ENCODE measurements at places on chromosomes 3 and 15.

GRCh38 chr3:191329654-191330529 lies at the start of gene UTS2B:
TSS of gene UTS2B (minus strand) at chr3:191330526. CDS start at chr3:191282189, 48,337 bp downstream.
- DNase-seq, result peak; percentile 84

DNA sequence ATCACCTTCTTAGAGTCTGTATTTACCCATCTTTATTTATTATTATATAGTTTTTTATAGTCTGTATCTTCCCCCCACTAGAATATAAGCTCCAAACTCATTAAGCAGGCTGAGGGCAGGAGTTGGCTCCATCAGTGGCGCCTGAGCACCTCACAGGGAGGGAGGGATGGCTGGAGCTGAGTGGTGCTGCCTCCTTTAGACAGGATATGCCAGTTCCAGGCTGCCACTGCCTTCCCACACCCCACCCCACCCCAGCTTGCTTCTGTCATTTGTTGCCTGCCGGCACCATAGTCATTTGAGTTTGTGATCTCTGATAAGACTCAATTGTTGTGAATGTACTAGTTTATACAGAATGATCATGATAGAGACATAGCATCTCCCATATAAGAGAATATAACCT lies 85.5 kb downstream of the KLHL25 start:
- no peak for DNase-seq

- DNase-seq, result no peak
These were observed 16.6 kb downstream of the ANKRD28 start for GRCh38 chr3:15781131-15781530.

DNA sequence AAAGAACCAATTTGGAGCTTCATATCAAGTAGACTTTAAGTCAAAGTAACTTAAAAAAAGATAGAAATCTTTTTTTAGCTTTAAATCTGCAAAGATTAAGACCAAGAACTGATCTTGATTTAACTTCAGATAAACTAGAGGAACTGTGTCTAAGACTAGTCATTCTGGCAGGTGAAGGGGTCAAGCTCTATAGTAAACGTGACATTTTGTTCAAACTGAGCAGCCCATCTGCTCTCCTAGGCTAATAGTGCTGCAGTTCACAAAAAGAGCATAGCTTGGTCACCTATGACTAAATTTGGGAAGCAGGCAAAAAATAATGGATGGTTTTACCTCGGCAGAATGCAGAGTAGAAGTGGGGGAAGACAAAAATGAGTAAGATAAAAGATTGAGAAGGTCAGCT lies 168.8 kb upstream of the ALCAM start:
- DNase-seq, result peak; percentile 34

DNA sequence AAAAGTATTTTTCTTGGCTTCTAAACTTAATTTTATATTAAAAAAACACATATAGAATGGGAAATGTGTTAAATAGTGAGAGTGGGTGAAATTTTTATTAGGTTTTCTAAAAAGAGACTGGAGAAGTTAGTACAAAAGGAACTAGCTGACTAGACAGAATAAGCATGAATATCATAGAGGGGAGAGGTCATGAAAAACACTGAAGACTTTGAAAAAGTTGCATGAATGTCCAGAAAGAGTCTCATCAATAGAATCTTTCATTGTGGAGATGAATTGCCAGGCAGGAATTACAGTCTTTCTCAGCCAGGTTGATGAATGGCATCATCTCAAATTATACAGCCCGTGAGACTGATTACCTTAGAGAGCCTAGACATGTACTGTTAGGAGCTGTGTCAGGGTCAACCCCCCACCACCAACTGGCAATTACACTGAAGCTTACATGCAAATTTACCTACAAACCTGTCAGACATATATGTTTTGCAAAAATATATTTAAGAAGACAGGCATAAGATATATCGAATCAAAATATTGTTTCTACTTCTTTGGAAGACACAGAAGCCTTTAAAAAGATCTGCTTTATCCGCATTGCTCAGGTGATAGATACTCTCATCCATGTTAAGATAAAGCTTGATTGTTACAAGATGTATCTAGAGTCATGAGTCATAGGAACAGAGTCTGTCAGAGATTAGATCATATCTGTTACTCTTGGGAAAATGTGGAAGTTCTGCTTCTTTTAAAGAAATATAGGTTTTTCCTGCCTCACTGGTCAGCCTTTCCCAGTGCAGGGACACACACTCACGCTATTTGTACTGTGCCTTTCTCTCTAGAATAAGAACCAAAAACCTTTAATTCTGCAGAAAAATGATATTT lies 34.8 kb upstream of the PFN2 start:
- DNase-seq, result peak; percentile 60

DNA sequence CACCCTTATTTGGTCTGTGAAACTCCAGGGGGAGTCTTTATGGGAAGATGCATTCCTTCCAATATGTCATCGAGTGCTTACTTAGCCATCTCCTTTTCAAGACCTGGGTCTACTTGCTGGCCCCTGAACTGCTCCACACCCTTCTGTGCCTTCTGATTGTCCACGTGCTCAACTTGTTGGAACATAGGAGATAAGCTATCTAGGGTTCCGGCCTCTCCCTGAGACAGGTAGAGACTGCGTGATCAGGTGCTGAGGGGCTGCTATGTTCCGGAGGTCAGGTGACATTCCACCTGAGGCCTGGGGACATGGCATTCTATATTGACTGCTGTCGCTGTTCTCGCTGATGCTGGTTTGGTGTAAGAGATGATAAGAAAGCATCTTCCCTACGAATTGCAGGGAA lies 65.6 kb downstream of the ATP1B3 start:
- DNase-seq, result no peak

- DNase-seq, result no peak
These were observed 706.3 kb downstream of the PDCD6IP start for GRCh38 chr3:34504775-34505174.

DNA sequence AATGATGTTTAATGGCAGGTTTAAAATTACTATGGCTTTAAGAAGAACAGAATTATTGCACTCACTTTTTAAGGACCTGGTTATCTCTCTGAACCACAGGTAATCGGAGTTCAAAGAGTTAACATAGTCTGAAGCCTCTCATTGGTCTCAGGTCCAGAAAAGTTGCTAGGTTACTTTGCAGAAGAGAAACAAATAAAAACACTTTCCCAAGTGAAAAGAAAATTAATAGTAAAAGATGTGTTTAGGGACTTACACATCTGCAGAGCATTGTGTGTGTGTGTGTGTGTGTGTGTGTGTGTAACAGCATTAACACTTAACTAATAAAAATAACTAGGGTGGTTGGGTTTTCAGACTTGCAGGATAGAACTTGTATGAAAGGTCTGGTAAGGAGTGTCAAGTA lies 1.0 kb downstream of the MASP1 start:
- DNase-seq, result peak; percentile 40

DNA sequence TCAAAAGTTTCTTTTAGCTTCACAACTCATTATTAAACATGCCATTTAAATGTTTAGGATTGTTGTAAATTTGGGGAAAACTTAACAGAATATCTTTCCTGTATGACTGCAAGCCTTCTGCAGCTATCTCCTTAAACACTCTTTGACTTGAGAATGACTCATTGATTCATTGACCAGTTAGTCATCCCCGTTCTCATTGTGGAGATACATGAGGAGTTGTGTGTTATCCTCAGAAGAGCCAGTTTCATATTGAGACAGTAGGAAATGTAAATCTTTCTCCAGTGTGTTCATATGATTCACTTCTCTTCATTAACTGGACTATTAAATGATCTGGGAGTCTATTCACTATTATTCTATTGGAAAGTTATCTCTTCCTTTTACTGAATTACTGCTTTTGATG lies 83.0 kb downstream of the CRYGS start:
- DNase-seq, result peak; percentile 77

DNA sequence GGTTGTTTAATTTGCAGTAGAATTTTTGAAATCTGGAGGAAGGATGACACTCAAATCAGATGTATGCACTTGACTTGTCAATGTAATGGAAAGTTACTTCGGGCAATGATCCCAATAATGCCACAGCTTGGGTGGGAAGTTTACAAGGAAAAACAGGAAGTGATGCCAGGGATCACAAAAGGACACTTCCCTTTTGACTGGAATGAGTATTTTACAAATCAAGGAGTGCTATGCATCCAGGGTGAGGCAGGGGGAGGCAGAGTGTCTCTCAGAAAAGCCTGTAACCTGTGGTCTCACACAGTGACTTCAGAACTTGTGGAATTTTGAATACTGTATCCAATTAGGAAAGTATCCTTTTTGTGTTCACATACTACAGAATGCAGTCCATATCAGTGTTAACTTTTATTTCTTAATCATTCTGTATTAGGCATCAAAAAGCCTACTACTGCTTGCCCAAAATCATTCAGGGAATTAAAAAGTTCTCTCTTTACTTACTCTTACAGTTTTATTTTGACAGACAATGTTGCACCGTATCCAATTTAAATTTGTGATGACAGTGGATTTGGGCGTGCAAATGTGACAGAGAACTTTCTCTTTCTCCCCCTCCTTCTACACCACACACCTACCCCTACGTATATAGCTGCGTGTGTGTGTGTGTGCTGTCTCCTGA lies 445.1 kb downstream of the MECOM start:
- DNase-seq, result peak; percentile 84

DNA sequence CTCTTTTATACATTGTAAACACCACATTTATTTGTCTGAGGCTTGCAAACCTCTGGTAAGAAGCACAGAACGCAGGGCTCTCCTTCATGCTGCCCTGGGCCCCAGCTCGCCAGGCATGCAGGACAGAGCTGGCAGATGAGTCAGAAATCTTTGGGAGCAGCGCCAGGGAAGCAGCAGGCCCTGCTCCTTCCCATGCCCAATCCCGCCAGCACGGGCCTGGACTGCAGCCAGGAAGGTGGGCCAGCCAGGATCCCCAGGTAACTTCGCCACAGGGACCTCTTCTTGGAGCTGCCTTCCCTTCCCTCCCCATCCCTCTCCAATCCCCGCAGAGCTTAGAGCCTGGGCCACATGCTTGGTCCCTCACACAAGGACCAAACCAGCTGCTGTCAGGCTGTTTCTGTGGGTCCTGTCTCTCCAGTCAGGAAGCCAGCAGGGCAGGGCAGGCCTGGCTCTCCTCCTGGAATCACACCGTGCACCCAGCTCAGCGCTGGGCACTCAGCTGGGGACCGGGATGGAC lies 8.8 kb downstream of the STOML1 start:
- DNase-seq, result peak; percentile 90

- DNase-seq, result no peak
These were observed 310.6 kb downstream of the MAGI1 start for GRCh38 chr3:65728138-65728537.

DNA sequence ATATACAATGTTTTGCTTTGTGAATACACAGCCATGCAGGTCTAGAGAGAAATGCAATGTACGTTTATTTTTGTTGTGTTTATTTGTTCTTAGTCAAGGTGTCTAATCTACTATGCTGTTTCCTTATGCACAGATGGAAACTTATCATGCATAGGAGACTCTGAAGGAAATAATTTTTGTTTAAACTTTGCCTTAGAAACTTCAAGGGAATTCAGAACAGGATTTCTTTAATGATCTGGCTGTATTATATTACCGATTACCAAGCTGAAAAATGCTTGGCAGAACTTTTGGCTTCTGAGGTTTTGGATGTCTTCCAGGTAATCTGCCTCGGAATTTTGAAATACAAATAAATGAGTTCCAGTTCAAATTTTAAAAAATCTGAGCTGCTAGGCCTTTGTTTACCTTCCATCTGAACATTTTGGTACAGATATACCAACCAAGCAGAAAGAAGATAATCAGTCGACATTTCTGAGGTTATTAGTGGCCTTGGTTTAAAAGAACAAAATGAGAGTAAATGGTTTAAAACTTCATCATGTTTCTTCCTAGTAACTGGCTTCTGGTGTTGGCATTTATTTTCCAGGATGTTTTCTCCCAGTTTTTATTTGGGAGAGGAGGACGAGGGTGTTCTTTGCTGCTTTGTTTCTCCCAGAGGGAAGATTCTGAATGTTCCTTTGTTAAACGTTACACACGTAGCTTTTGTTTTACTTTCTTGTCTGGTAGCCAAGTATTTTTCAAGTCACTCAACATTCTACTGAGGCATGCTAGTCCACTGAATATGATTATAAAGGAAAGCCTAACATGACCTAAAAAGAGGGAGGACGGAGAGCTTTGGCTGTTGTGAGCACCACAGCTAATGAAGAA lies 421.8 kb upstream of the TBL1XR1 start:
- peak; percentile 75 for DNase-seq

GRCh38 chr3:107024551-107025026 lies 352.6 kb upstream of the CCDC54 start:
- DNase-seq, result no peak

GRCh38 chr3:101677436-101678286 lies 729 bp upstream of the ZBTB11 start:
- no peak for DNase-seq

DNA sequence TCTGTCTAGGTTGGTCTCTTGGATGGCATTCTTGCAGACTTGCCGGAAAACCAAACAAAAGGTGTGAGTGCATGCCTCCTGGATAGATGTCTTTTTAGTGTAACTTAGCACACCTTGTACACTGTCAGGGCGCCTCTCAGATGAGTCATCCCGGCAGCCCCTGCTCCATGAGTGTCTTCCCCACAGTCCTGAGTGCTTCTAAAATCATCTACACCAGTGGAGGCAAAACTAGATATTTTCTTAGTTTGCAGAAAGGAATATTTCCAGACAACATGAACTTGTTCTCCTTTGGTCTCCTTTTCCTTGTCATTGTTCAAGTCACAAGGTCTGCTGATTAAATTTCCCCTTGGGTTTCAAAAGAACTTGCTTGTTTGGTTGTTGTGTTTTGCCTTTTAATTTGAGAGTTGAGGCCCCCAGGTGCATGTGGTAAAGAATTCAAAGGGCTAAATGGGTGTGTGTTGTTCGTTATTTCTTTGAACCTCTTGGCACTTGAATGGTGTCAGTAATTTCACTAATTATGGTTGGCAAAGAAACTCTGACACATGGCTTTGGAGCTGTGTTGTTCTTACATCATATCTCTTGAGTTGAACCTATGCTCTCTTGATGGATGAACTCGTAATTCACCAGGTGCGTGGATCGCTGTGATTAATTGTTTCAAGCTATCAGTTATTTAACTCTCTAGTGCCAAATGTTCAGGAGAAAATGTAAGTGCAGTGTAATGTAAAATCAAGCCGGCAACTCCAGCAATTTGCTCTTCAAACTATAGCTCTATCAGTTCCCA lies 98.2 kb downstream of the IGF1R start:
- DNase-seq, result no peak

GRCh38 chr3:189455641-189456417 lies 175.4 kb upstream of the TP63 start:
- no peak for DNase-seq

GRCh38 chr3:99825004-99825640 lies 7.5 kb downstream of the CMSS1 start:
- DNase-seq, result peak; percentile 80

DNA sequence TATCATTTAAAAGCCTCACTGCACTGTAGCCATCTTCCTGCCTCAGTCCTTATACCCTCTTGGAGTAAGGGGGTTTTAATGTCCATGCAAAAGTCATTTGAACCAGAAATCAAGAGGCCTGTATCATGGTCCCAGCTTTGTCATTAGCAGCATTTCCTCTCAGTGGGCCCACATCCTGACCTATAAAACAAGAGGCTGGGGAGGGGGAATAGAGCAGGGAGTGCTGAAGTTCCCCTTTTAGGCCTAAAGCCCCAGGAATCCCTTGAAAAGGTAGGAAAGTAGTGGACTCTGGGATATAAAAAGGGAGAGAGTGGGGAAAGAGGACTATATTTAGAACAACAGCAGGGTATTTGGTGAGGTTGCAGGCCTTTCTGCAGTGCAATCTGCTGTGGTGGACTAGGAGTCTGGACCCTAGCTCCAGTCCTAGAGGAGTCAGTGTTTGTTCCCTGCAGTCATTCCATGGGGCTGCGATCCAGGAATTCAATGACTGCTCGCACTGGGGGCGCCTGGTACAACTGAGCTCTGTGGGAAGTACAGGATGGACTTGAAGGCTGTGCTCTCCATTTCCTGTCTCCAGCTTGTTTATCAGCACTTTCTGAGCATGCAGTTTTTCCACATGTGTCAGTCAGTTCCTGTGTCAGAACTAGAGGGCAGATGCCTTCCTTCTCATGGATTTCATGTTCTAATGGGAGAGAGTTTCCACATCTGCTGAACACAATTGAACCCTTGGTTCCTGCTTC lies 46.8 kb downstream of the PDHB start:
- peak; percentile 66 for DNase-seq
